ENCODE measurements at places on chromosomes 1 and 21. TPM values are rescaled to one million over a fixed set of nuclear protein-coding genes. Genes with fewer than 3 reads are reported as not detected.

- DNase-seq: peak; percentile 84
Measured at GRCh38 chr1:39675220-39675619, 3.3 kb upstream of the NT5C1A start.

DNA sequence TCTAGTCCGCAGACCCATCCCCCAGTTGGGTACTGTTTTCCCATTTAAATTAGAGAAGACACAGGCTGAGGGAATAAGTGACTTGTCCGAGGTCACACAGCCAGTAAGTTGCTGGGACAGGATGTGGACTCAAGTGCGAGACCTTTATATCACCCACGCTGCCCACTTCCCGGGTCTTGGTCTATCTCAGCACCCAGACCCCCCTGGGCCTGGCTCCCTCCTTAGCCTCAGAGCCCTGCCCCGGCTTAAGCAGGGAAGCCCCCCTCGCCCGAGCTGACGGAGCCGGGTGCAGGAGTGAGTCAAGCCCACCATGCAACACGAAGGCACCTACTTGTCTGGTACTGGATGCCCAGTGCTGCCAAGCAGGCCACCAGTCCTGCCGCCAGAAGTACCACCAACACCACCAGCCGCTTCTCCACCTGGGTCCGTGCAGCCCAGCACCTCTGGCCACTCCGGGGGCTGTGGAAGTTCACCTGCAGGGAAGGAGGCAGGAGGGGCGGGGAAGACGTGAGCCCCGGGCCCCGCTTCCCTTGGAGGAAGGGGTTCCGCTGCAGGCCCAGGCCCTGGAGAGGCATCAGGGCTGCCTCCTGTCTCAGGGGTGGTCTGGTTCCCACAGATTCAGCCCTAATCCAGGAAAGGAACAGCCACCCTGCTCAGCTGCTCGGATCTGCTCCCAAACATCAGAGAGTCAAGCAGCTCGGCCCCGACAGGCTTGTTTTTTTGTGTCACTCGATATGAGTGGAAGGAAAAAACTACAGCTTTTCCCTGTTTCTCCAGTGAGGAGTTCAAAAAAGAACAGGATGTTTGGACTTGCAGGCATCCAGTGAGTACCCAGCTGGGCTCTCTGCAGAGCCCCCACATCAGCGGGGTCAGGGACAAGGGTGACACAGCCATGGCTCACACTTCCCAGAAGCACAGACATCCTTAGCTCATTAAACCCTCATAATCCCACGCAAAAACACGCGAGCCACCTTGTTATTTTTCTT is 11.1 kb downstream of the ECE1 start:
- DNase-seq: no peak

OPTC gene
- not detected for total RNA-seq

DNA sequence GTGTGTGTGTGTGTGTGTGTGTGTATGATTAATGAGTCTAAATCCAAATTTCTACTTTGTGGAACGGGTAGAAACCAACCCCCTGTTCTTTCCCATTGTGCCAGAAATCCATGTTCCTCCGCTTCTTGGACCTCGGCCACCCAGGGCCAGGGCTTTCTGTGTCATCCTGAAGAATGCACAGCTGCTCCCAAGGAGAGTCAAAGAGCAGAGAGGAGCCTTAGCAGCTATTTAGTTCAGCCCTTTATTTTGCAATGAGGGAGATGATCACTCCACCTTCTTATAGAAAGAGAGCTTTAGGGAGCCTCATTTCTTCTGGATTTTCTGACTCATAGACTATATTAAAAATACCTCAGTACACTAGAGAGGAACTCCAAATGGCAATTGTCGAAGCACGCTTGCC is 489.3 kb upstream of the VAMP3 start:
- DNase-seq: no peak

RNF186 gene
- total RNA-seq: not detected

DRAM2 gene
- 93.7 TPM for total RNA-seq
